8988T (cell line): ENCODE measurements at places on chromosomes 6 and 20.

GRCh38 chr6:160188773-160189172 lies 67.2 kb downstream of the SLC22A1 start:
- DNase-seq = no peak

- no peak for DNase-seq
Observed at GRCh38 chr20:48750941-48751635, 76.7 kb downstream of the PREX1 start.

DNA sequence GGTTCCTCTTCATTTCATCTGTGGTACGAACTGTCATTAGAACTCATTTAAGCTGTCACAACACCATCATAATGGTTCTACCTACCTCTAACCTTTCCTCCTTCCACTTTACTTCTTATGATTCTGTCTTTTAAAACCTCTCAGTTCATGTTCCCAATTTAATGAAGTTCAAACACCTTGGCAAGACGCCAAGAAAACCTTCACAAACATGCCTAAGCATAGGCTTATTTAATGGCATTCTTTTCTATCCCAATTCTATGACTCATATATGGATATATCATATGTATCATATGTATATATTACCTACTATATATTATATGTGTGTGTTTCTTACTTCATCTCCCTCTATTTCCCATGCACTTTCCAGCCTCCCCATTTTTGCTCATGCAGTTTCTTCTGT lies 283.4 kb upstream of the TBX18 start:
- no peak for DNase-seq

GRCh38 chr6:158991017-158991723 lies 8.8 kb downstream of the RSPH3 start:
- DNase-seq = no peak

GRCh38 chr6:154039231-154039842 lies at the start of gene OPRM1:
TSS of gene OPRM1 (plus strand) at chr6:154039240. CDS start at chr6:154039545, 305 bp downstream.
- no peak for DNase-seq

- no peak for DNase-seq
Observed at GRCh38 chr6:165117121-165117520, 192.3 kb downstream of the C6orf118 start.

DNA sequence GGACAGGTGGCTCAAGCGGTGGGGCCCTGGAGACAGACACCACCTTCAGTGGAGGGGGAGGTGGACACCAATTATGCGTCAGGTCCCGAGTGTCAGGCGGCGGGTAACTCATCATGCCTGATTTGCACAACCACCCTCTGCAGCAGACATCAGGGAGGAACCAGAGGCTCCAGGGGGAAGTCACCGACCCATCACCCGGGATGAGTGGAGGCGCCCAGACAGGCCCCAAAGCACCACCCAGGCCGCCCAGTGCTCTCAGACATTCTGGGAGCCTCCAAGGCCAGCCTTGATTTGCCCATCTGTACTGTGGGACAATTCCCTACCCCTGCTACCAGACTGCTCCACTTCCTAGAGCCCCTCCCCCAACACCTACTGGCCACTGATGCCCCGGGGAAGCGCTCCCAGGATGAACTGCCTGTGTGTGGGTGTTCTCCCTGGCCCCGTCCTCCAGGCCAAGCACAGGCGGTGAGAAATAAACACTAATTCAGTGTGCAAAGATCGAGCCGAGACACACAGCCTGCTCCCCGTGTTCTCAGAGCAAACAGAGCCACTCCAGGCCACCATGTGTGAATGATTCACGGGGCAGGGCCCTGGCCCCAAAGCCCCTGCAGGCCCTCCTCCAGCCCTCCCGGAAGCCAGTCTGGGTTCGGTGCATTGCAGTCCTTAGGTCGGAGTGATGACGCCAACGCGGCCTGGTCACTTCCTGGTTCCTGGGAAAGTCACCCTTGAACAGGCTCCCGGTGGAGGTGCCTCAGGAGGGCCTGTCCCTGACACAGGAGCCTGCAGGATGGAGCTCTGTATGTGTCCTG lies 107.2 kb downstream of the ASXL1 start:
- no peak for DNase-seq
